ENCODE measurements at places on chromosomes 11 and 22. TPM values are rescaled to one million over a fixed set of nuclear protein-coding genes. Genes with fewer than 3 reads are reported as not detected.

DNA sequence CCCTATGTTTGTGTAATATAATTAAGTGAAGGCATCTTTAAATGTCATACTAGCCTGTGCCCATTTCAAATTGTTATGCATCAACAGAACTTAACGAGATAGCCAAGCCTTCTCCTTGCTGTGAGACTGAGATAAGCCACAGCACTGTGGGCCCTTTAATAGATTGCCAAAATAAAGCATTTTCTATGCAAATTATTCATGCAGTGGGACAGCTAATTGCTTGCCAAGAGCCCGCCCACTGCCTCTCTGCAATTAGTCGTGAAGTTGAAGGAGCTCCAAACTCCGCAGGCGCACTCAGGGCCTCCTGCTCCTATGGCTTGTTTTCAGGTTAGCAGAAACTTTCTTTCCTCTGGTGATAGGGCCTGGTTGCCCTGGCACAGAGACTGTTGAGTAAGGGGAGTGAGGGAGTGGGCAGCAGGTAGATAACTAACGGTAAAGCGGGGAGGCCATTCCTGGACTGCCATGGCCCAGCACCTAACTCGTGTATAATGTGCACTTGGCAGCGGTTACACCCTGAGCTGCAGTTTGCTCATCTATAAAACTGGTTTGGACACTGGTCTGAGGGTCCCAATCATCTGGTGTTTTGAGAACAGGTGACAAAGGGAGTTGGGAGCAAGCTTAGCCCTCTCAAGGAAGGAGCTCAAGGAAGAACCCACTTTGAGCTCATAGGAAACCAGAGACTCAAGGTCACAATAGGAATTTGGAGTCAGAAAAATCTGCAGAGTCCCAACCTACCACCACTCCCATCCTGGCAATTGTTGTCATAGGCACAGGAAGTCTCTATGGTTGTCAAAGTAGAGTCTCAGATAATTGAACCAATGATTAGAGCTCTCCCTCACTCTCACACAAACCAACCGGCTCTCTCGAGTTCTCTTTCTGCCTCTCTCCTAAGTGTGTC is 33.9 kb upstream of the RIC3 start:
- H3K36me3 ChIP-seq = no peaks in the 10 kb centered on the region
- H3K4me3 ChIP-seq = no peak overlapping the region
- peaks cover 84% of the 10 kb centered on the region for H3K27me3 ChIP-seq
- no peak for DNase-seq
- H3K27ac ChIP-seq = no peak overlapping the region
- H3K4me1 ChIP-seq = peaks cover 4% of the 10 kb centered on the region

- H3K4me3 ChIP-seq = no peak within 1 kb of the TSS
- H3K27me3 ChIP-seq = peaks cover 4% of the 10 kb centered on the region
- peaks cover 3% of the 10 kb centered on the region for H3K4me1 ChIP-seq
Observed at GRCh38 chr22:25199731-25200520, at the start of gene CRYBB3. Gene CRYBB3 (plus strand): TSS chr22:25199858. CDS start chr22:25201397, 1,539 bp downstream.

DNAJB13 gene
- not detected for total RNA-seq

VPREB1 gene
- not detected for total RNA-seq
